Tibial artery (tissue), 4 donors: ENCODE measurements at places on chromosomes 16 and 17.

GRCh38 chr16:3513892-3514583, 13.2 kb downstream of the CLUAP1 start:
- no peak overlapping the region for H3K4me3 ChIP-seq
- peaks cover 78% of the 10 kb centered on the region for H3K36me3 ChIP-seq
- H3K27me3 ChIP-seq: no peaks in the 10 kb centered on the region
- no peak for DNase-seq
- H3K27ac ChIP-seq: no peak overlapping the region

GRCh38 chr16:46897471-46897870, 13.3 kb downstream of the GPT2 start:
- H3K27ac ChIP-seq: no peak overlapping the region

DNA sequence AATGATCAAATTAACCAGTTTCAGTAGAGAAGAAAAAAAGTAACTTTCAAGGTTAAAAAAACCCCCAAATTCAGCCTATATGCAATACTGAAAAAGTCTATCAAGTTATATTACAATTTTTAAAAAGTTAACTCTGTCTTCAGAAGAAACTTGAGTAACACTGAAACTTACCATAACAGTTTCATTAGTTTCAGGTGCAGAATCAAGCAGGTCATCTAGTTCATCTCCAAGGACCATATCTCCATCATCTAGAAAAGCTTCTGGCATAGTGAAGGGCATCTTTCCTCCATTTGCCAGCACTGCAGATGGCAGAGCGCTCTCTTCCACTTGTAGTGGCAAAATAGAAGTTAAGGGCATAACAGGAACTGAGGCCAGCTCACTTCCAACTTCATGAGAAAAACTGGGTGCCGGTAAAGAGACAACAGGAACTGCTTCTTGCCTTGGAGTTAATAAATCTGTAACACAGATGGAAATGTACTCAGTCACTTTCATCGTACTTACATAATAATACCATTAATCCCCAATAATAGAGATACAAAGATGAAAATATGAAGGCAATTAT, 22.9 kb downstream of the ZC3H7A start:
- H3K27me3 ChIP-seq: no peaks in the 10 kb centered on the region
- no peaks in the 10 kb centered on the region for H3K4me1 ChIP-seq
- no peak for DNase-seq
- no peak overlapping the region for H3K27ac ChIP-seq

DNA sequence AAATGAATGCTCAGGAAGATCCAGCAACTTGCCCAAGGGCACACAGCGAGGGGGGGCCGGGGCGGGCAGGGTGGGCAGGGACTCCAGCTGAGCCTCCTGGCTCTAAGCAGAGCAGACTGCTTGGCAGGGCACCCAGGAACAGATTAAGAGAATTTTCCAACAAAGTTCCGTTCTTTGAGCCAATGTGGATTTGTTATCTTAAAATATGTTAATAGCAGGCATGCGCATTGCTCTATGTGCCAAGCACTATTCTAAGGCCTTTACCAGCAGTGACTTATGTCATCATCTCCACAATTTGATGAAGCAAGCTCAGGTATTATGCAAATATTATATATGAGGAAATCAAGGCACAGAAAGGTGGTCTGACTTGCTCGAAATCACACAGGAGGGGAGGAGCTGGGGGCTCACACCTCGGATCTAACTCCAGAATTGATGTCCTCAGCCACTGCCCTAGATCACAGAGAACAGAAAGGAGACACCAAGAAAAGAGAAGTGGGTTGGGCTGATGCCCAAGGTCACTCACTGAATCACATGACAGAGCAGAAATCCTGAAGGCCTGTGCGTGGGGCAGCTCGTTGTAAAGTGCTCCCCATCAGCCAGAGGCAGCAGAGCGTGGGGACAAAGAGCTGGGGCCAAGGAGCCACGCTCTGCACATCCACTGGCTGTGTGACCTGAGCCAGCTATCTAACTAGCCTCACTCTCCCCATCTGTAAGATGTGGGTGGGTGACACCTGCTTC, 23.2 kb upstream of the MEAK7 start:
- no peaks in the 10 kb centered on the region for H3K4me1 ChIP-seq
- no peak for DNase-seq
- H3K4me3 ChIP-seq: peak overlapping the region; percentile 12

GRCh38 chr17:3685174-3685573, 10.8 kb downstream of the P2RX5 start:
- no peak overlapping the region for H3K27ac ChIP-seq
- peaks cover 57% of the 10 kb centered on the region for H3K27me3 ChIP-seq
- no peaks in the 10 kb centered on the region for H3K4me1 ChIP-seq
- DNase-seq: no peak
- H3K4me3 ChIP-seq: no peak overlapping the region

DNA sequence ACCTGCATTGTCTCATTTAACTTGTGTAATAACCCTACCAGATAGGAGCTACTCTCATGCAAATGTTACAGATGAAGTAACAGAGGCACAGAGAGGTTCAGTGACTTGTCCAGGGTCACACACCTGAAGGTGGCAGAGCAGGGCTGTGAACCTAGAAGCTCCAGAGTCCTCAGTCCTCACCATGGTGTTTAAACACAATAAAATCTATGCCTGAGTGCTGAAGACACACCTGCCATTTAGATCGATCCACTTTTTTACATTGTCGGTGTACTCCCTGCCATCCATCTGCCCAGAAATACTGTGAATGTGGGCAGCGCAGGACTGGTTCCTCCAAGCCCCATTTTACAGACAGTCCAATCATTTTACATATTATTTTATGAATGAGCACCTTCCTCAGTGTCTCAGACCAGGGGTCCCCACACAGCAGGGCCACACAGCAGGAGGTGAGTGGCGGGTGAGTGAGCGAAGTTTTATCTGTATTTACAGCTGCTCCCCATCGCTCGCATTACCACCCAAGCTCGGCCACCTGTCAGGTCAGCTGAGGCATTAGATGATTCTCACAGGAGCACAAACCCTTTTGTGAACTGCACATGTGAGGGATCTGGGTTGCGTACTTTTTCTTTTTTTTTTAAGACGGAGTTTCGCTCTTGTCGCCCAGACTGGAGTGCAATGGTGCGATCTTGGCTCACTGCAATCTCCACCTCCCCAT, 5.6 kb downstream of the IL4R start:
- DNase-seq: no peak
- no peak overlapping the region for H3K4me3 ChIP-seq
- H3K4me1 ChIP-seq: no peaks in the 10 kb centered on the region
- H3K36me3 ChIP-seq: no peaks in the 10 kb centered on the region
- H3K27me3 ChIP-seq: no peaks in the 10 kb centered on the region

DNA sequence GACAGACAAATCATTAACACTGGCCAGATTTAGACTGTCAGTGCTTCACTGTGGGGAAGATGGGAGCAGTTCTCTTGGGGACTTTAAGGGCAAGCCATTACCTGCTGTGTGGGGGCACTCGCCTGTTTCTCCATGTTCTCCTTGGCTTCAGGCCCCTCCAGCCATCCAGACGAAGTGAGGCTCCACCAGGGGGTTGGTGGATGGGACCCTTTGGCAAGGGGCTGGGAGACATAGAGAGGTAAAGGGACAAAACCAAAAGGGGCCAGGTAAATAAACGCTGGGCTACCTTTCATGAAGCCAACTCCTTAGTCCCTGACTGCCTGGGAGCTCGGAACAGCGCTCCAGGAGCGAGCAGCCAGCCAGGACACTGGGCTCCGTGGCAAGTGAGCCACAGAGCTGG, 14.0 kb downstream of the TBX4 start:
- H3K27ac ChIP-seq: no peak overlapping the region
- DNase-seq: no peak
- no peaks in the 10 kb centered on the region for H3K36me3 ChIP-seq
- H3K27me3 ChIP-seq: no peaks in the 10 kb centered on the region

DNA sequence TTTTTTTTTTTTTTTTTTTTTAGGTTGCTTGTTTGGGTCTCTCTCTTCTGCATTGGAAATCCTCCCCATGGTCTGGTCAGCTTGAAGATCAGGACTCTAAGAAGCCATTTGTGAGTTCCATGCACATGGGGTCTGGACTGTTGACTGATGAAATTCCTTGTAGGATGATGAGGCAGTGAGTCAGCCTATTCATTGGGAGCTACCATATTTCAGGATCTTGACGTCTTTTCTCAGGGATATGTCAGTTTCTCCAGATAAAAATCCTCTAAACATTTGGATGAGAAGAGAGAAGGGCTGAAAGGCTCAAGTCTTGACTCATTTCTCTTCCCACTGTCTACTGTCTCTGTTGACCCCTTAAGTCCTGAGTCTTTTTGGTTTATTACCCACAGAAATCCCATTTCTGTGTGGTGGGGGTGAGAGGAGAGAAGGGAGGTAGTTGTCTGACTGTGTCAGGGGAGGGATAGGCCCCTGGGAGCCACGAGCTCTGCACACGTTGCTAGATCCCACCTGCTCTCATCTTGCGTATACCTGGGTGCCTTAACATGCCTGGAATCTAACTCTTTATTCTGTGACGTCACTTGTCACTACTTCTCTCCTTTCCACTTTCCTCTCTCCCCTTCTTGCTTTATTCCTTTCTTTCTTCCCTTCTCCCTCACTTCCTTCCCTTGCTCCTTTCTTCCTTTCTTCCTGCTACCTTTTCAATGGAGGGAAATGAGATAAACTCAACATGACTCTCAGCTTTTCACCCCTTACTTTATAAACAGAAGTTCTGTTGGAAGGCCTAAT, 333.1 kb upstream of the XYLT1 start:
- H3K27ac ChIP-seq: no peak overlapping the region
- no peak overlapping the region for H3K4me3 ChIP-seq
- H3K4me1 ChIP-seq: no peaks in the 10 kb centered on the region
- H3K27me3 ChIP-seq: no peaks in the 10 kb centered on the region
- no peaks in the 10 kb centered on the region for H3K36me3 ChIP-seq
